ENCODE measurements at places on chromosomes 2 and 18.

- no peak for DNase-seq
These were observed 27.0 kb downstream of the TMEM182 start for GRCh38 chr2:102788885-102789260.

- DNase-seq, result no peak
These were observed 678 bp downstream of the CYP27C1 start for GRCh38 chr2:127219171-127220070.

DNA sequence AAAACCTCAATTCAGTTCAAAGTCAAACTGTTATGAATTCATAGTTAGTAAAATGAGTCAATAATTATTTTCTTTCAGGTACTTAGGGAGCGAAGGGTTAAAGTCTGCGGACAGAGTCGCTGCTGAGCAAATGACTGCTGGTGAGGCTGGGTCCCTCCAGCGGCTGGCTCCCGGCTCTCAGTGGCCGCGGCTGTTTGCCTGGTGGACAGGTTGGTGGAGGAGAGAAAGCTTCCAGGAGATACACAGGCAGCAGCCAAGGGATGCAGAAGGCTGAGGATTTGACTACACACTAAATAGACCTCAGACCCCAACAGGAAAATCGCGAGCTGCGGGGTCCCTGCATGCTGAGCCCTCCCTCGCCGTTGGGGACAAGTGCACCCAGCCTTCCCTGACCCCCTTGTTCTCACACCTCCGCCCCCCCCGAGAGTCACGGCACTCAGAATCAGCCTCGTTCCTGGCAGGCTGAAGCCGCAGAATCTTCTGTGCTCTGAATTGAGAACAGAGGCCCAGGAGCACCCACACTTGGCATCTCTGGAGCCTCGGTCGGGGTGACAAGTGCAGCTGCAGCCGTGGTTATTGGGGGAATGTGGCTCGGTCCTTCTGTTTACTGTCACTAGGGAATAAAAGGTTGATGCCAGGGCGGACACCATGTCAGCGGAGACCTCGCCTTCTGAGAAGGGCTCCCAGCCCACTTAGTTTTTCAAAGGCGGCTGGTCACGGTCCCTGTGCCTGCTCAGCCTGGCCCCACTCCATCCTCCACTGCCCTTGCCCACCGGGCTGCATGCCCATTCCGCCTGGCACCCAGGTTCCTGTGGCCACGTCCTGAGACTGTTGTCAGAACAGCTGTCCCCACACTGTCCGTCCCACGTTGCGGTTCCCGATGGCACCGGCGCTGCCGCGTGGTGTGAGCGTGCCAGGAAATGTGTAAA, 74.0 kb downstream of the SLC66A2 start:
- DNase-seq, result no peak

DNA sequence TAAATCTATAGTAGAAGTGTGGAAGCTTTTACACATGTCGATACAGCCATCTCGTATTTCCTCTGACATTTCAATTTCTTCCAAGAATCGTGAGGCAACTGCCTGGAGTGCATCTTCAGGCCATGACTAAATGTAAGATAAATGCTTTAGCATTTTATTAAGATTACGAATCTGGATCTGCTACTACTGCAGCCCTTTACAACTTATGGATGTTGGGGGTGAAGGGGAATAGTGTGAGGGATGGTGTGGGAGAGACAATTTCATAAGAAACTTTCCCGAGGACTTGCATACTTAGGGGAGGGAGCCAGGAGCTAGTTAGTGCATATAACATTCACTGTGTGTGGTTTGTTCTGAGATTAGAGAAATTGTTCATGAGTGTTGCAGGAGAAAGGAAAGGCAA, 204.8 kb downstream of the SLC39A10 start:
- no peak for DNase-seq

GRCh38 chr18:31942291-31942998, 483 bp downstream of the TRAPPC8 start:
- no peak for DNase-seq

DNA sequence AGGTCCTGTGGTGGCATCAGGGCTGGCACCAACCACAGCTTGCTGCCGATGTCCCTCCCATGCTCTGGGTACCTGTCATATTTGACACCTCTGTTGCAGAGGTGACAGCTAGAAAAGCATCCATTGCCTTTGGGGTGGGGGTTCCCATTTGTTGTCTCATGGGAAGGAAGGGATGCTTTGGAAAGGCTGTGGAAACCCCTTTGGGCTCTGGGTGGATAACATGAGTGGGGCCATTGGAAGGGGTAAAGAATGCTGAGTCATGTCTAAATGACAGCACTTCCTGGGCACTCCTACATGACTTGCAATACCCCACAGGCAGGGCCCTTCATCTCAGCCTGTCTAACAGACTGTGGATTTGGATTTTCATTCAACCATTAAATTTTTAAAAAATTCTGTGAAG, 27.8 kb downstream of the CTIF start:
- no peak for DNase-seq

GRCh38 chr2:62196278-62196901, 475 bp downstream of the B3GNT2 start:
- DNase-seq, result peak; percentile 56

GRCh38 chr2:23377771-23378170, 7.2 kb upstream of the KLHL29 start:
- no peak for DNase-seq

- no peak for DNase-seq
These were observed 45.7 kb downstream of the STK39 start for GRCh38 chr2:168201584-168202116.

GRCh38 chr2:172231508-172231907, 128.8 kb upstream of the DLX2 start:
- DNase-seq, result no peak

Data from CD4-positive, alpha-beta memory T cell (primary cell).